Activated CD8-positive, alpha-beta memory T cell treated with anti-CD3 and anti-CD28 coated beads for 48 hours (primary cell): ENCODE measurements at places on chromosomes 4 and X.

- no peak for DNase-seq
Measured at GRCh38 chr4:123913598-123913997, 517.0 kb downstream of the SPRY1 start.

GRCh38 chr4:41320278-41320677 is 63.5 kb downstream of the UCHL1 start:
- no peak for DNase-seq

DNA sequence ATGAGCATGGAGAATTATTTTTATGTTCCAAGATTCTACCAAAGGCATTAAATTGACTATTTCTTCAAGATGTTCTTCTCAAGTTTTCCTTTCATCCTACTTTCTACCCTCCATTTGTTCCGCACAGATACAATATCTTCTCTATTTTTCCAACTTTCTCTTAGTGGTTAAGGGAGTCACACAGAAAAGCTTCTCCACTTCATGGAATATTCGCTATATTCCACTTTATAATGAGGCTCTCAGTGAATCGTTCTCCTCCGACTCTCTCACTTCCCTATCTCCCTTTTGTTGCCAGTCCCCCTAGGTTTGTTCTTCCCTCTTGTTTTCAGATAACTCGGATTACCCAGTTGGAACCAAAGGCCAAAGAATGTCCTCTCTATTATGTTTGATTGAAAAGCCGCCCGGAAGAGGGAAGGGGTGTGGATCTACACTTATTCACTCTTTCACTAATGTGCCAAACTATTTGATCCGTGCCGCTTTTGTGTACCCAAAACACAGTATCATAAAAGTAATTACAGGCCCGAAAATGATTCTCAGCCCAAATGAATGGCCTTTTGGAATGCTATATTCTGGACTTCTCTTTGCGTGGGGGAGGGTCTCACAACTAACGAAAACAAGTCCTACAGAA is 1.2 kb downstream of the SH3D19 start:
- DNase-seq, result no peak

- DNase-seq, result no peak
Measured at GRCh38 chr4:138675685-138676084, 339.9 kb upstream of the NOCT start.
